Caudate nucleus (tissue), 63 donors: ENCODE measurements at places on chromosomes 1 and 21.
A peak's percentile ranks its signal among the peaks of the same experiment; 100 is the strongest.

DNA sequence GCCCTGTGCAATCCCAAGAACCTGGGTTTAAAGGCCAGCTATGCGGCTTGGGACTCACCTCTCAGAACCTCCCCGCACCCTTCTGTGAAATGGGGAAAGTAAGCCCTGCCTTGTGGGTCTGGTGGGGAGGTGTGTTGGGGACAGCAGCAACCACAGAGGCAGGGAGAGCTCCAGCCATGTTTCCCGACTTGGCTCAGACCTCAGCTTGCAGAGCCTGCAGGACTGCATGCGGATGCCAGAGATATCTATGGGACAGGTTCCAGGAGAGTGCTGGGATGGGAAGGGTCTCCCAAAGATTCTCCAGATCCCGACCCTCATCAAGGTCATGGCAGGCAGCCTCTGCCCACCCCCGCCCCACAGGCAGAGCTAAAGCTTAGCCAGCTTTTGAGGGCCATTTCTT, 20.2 kb downstream of the PADI1 start:
- no peak for DNase-seq

- DNase-seq = no peak
Measured at GRCh38 chr1:156270314-156270713, 12.3 kb downstream of the SMG5 start.

DNA sequence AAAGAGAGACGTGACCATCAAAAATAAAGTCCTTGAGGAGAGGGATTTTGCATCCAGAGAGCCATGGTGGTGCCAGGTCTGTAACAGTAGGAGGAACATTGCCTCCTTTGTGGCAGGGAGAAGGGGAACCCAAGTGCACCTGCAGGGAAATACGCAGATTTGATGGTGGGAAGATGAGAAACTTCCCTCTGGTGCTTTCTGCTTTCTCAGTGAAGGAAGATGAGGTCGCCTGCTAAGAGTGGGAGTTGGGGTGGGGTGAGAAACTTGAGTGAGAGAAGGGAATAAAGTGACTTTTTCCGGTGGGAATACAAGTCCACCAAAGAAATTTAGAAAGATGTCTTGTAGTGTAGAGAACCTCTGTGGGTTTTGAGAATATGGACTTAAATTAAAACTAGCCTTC, 9.1 kb downstream of the PLA2G4A start:
- DNase-seq = no peak

DNA sequence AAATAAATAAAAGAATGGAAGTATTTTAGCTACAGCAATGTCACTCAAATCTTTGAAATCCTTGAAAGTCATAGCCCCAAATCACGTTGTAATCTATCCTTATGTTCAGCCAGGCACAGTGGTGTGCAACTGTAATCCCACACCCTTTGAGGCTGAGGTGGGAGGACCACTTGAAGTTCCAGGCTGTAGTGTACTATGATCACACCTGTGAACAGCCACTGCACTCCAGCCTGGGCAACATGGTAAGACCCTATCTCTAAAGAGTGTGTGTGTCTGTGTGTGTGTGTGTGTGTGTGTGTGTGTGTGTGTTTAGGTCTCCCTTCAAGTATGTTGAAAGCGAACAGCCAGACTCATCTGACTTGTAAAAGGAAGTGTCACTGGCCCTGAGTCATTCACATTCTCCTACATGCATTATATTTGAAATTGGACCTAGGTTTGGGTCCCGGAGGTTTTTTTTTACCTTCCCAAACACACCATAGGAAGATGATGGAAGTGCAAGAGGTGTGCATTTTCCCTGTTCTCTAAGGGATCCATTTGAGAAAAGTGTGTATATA, 50.1 kb downstream of the ZNF281 start:
- no peak for DNase-seq

DNA sequence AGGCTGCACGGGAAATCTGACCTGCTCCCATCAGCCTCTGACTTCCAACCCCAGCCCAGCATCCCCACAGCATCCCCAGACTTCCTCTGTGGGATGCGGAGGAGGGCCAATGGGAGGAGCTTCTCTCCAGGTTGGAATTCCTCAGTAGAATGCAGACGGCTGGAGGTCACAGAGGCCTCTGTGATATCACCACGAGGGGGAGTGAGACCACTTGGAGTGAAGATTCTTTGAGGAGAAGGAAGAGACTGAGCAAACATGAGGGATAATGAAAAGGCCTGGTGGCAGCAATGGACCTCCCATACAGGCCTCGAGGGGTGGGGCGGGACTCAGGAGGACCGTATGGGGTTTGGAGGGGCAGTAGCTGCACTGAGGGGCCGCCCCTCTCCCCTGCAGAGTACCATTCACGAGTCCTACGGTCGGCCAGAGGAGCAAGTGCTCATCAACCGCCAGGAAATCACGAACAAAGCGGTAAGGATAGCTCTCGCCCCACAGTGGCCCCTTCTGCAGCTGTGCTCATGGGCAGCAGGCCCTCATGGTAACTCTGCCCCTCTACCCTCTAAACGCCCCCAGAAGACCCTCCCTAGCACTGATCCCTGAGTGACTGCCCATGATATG, at the start of gene CATSPER4:
Gene CATSPER4, plus strand, starts transcription at position 230 of the 615 bp plus-strand sequence. Its CDS starts 26 bp downstream, at position 256.
- no peak for DNase-seq

- DNase-seq = no peak
Measured at GRCh38 chr1:119431836-119432235, 16.9 kb downstream of the HSD3B2 start.

DNA sequence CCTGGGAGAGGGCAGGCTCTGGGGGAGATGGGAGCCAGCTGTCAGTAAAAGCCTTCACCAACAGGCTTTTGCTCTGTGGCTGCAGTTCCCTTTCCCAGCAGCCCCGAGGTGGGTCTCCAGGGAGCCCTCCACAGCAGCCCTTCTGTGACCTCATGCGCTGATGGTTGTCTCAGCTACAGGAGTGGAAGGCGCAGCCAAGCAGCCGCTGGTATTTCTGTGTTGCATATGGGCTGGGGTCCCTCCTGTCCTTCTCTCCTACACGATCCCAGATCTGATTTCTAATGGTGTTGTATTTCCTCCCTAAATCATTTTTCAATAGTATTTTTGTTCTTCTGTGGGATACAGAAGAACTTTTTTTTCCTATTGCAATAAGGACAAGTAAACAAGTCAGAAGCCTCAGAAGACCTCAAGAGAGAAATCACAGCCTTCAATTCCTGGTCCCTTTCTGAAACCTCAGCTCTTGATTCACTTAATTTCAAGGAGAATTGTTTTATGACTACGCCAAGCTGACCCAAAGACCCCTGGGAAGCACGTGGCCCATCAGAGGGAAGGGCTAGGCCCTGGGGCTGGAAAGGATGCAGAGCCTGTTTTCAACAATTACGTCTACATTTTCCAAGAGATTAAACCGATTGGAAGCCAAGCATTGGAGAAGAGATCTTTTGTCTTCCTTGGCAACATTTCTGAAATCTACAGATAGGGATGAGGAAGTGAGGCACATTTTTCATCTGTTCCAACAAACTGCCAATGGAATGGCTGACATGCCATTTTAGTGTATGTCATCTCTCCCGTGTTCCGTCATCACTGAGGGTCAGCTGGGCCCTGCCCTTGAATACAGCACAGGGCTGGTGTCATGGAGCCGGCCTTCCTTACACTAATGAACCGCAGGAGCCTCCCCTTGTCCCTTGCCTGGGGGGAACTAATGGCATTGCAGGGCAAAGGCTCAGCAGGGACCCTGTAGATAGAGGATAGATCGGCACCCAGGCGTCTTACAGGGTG, 42.0 kb upstream of the SCCPDH start:
- DNase-seq = no peak

DNA sequence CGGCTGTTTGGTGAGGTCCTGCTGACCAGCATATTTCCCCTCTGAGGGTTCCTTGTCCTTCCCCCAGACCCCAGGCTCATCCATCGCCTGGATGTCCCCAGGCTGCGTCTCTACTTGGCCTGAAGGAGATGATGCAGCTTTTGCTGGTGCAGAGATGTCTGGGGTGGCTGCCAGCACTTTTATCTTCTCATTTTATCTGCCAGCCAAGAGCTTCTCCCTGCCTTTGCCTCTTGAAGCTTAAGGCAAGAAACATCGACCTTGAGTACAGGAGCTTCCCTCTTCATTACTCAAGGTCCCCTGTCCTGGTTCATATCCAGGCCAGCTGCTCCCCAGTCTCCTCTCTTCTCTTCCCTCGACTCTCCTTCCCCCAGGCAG, 9.2 kb upstream of the H6PD start:
- DNase-seq = no peak

GRCh38 chr1:228226956-228227791, 19.3 kb downstream of the OBSCN start:
- no peak for DNase-seq

- DNase-seq = no peak
Measured at GRCh38 chr1:247472035-247472434, 14.1 kb upstream of the OR2B11 start.

DNA sequence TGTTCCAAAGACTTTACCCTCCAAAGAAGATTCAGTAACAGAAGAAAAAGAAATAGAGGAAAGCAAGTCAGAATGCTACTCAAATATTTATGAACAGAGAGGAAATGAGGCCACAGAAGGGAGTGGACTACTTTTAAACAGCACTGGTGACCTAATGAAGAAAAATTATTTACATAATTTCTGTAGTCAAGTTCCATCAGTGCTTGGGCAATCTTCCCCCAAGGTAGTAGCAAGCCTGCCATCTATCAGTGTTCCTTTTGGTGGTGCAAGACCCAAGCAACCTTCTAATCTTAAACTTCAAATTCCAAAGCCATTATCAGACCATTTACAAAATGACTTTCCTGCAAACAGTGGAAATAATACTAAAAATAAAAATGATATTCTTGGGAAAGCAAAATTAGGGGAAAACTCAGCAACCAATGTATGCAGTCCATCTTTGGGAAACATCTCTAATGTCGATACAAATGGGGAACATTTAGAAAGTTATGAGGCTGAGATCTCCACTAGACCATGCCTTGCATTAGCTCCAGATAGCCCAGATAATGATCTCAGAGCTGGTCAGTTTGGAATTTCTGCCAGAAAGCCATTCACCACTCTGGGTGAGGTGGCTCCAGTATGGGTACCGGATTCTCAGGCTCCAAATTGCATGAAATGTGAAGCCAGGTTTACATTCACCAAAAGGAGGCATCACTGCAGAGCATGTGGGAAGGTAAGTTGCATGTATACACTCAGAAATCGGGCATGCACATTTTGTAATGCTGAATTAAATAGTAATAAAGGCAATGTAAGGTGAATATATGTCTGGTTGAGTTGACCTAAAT, 97.2 kb downstream of the ZFYVE9 start:
- DNase-seq = no peak

GRCh38 chr1:86352086-86352485, 44.0 kb downstream of the ODF2L start:
- no peak for DNase-seq

- no peak for DNase-seq
Measured at GRCh38 chr1:160077486-160077885, 3.9 kb upstream of the KCNJ9 start.

- DNase-seq = no peak
Measured at GRCh38 chr1:99553301-99553700, 92.6 kb upstream of the PALMD start.

DNA sequence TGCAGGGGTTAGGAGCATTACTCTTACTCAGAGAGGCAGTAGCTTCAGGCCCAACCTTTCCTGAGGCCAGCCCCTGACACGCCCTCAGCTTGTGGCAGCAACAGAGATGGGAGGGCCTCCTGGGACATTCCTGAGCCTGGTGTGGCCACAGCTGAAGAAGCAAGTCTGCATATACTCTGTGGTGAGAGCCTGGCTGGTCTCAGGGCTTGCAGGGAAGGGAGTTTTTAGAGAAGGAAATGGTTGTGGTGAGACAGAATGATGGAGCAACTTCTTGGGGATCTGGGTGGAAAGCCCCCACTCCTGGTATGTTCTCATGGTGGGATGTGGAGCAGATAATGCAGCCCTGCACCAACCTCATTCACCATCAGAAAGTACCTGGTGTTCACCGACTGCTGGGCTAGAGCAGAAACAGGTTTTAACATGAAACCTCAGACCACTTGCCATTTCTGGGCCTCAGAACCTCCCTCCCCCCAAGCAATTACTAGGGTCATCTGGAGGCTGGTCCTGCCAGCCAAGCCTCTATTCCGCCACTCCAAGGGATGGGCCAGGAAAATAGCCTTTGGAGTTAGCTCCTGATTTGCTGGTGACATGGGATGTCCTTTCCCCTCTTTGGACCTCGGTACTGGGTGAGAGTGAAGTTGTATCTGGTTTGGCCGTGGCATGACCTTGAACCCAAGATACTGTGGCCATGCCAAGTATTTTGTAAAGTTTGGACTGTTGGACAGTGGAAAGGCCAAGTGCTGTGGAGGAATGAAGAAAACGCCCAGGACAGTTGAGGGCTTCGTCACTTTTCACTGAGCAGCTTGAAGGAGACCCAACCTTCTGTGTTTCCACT, 28.1 kb upstream of the RNF19B start:
- DNase-seq = no peak

- no peak for DNase-seq
Measured at GRCh38 chr1:214848101-214848500, 234.4 kb upstream of the KCNK2 start.

DNA sequence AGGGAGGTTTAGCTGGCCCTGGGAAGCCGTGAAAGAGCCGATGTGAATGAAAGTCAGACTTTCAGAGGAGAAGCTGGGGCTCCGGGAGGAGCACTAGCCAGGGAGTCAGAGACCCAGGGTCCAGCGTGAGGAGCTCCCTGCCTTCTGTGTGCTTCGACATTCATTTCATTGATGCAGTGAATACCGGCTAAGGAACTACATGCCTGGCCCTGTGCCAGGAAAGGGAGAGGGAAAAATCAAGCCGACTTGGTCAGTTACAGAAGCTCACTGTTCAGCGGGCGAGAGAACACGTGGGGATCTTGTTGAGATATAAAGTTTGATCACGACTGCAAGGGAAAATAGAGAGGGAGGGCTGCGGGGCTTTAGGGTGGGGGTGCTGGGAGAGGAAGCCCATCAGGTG, 76.7 kb upstream of the RUNX3 start:
- DNase-seq = no peak

DNA sequence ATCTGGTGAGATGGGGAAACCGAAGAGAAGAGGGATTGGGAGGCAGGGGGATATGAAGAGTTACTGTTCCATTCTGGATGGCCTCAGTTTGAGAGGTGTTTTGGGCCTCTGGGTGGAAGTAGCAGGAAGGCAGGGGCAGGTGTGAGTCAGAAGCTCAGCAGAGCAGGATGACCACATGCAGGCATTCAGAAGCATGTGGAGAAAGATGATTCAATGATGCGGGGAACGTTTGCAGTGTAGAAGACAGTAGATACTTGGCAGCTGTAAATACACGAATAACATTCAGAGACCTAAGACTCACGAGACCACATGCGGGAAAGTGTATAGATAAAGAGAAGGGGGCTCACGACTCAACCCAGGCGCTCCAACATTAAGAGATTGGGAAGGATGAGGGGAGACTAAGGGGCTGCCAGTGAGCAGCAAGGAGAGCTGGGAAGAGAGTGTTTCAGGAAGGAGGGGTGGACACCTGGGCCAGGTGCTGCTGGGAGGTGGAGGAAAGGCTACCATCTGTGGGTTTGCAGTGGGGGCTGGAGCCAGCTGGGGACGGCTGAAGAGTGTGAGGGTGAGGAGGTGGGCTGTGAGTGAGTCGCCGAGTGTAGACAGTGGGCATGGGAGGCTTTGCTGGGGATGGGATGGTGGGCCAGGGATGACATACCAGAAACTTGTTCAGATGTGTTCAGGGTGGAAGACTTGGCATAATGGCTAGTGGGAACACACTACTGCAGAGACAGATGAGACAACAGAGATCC, 5.8 kb upstream of the EPS8L3 start:
- no peak for DNase-seq

GRCh38 chr1:20153000-20153418, 13.9 kb downstream of the PLA2G2F start:
- DNase-seq = peak; percentile 35

- DNase-seq = no peak
Measured at GRCh38 chr21:22791376-22791775, 1793.2 kb downstream of the NCAM2 start.
